ENCODE measurements at places on chromosomes 1 and 21.

DNA sequence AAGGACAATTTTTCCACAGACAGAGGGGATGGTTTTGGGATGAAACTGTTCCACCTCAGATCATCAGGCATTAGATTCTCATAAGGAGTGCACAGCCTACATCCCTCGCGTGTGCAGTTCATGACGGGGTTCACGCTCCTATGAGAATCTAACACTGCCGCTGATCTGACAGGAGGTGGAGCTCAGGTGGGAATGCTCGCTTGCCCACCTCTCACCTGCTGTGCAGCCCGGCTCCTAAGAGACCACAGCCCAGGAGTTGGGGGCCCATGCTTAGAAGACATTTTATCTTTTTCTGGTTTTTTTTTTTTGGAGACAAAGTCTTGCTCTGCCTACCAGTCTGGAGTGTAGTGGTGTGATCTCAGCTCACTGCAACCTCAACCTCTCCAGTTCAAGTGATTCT lies 16.0 kb downstream of the GNB1 start:
- DNase-seq, result no peak

- no peak for DNase-seq
Observed at GRCh38 chr1:119966020-119966419, 69.7 kb upstream of the ADAM30 start.

DNA sequence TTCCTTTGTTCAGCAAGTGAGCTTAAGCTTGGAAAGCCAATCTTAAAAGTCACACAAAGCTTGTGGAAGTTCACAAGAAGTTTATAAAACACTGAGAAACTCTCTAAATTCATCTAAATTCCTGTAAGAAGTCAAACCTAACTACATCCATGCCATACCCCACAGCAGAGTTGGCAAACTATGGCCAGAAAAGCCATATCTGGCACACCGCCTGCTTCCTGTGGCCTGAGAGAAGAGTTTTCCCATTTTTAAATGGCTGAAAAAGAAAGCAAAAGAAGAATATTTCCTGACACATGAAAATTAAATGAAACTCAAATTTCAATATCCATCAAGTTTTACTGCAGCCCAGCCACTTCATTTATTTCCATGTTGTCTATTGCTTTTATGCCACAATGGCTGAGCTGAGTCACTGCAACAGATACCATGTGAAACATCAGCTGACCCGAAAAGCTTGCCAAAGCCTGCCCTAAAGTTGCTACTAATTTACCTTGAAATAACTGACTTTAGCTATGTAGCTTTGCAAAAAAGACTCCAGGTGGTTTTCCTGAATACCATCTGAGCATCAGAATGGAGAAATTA lies 237.1 kb downstream of the SLC45A1 start:
- no peak for DNase-seq

DNA sequence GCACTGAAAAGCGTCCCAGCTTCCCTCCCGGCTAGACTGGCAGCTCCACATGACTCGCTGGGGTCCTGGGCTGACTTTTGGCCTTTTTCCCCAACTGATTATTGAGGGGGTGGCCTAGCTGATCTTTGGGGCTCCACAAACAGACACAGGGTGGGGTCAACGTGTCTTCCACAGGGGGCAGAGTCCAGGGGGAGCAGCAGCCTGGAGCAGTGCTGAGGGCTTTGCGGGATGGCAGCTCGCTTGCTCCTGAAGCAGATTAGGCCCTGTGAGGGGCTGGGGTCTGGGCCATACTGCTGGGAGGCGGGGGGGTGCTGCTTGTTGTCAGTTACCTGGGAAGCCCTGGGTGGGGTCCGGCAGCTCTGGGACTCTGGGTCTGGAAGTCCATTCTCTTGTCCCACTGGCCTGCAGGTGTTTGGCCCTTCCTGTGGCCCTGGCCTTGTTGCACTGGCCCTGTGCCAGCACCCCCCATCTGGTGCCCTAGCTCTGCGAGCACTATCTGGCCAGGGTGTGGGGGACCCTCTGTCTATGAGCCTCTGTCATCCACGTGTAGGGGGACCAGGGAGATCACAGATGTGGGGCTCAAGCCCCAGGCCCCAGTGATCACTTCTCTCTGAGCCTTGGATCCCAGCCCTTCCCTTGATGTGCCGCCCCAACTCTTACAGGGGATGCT lies 12.3 kb upstream of the HES5 start:
- peak; percentile 62 for DNase-seq

DNA sequence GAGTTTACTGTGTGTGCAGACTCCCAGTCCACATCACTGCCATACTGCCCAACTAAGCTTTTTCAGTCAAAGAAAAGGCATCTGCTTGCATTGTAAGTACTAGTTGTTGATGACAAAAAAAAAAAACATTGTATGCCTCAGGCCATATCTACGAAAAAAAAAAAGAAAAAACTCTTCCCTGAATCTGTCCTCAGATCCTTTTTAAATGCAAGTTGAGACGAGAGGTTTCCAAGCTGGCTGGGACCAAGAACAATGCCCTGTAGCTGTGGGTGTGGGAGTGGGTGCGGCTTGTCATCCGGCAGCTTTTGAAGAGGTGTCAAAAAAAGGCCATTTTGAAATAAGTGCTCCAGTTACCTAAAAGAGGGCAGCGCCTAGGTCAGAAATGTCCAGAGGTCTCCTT lies 29.2 kb upstream of the HHAT start:
- no peak for DNase-seq

DNA sequence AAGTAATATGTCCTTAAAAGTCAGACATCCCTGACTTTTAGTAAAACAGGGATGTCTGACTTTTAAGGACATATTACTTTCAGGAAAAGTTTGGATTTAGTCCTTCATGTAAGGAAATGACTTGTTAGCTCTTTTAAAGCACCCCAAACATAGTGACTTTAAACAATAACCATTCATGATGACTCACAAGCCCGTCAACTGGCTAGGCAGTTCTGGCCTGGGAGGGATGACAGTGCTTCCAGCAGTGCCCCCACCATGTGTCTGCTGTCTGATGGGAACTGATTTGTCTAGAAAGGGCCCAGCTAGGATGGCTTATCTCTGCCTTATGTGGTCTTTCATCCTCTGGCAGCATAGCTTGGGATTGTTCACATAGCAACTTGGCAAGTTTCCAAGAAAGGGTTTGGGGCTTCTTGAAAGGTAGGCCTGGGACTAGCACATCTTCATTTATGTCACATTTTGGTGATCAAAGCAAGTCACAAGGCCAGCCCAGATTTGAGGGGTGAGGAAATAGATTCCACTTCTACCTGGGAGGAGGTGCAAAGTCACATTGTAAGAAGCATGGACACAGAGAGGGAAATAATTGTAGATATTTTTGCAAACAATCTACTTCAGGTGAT lies 143.5 kb downstream of the C1orf94 start:
- DNase-seq, result no peak

- no peak for DNase-seq
Observed at GRCh38 chr1:185241127-185241526, 75.9 kb downstream of the IVNS1ABP start.

DNA sequence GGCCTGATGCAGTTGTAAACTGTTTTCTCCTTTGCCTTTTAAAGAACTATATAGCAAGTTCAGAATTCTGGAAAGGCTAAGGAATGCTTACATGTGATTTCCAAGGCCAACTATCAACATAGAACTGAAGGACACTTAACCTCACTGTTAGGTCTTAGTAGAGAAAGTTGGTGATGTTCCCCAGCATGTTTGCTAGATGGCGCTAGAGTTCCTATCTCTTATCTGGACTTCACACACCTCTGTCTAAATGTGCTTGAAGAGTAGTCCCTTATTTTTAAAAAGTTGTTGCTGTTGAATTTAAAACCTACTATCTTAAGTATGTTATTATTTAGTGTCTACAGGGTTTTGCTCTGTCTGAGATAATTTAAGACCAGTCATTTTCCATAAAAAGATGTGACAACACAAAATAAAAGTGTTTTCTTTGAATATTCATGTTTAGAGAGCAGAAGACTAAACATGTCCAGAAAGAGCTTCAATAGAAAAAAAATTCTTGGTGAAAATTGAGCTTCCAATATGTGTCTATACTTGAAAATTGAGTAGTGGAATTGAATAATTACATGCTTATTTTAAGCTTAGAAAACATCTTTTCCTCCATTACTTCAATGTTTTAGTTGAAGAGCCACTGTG lies 237.3 kb downstream of the S1PR1 start:
- no peak for DNase-seq

GRCh38 chr1:202648605-202649226 lies 61.5 kb downstream of the SYT2 start:
- DNase-seq, result no peak

- no peak for DNase-seq
Observed at GRCh38 chr1:246773213-246773641, 49.0 kb downstream of the SCCPDH start.

DNA sequence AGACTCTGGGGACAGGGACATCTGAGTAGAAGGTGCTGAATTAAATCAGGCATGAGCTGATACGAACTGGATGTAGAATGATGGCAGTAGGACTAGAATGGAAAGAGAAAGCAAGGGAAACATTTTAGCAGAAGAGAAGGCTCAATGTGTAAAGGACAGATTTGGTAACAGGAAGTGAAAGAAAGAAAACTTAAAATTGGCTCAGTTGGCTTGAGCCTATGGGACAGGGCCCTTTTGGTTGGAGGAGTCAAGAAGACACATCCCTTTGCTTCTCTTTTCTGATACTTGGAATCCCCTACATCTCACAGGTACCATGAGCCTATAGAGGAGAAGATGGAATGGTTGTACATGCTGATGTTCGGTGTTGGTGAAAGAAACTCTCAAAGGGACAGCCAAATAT lies 300.6 kb upstream of the PLXNA2 start:
- no peak for DNase-seq

DNA sequence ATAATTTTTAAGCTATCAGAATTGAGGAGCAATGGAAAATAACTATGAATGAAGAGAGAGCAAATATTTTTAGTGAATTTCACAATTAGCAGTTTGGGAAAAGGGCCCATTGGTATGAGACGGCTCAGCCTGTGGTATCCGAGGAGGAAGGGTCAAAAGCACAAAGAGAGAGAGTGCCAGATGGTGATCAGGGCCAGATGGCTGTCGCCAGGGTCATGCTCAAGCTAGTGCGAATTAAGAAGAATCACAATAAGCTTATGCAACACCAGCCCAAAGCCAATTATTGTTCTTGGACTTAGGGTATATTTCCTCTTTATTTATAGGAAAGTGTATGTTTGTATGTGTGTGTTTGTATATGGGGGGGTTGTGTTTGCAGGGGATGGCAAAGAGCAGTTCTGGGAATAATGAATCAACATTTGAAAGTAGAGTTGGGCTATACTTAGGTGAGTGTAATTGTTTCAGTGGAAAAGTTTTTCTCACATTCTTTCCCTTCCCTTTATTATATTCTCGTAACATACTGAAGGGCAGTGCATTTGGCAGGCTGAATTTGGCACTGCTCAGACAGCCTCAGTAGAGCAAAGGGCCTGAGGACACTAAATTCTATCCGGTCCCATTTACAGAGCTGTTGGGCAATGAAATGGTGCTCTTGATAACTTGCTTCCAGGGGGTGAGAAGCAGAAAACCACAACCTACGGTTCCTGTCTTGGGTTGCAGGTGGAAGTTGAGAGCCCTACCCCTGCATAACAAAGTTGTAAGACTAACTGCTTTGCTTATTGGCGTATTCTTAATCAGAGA lies 19.5 kb upstream of the DDR2 start:
- DNase-seq, result no peak

- DNase-seq, result no peak
Observed at GRCh38 chr1:117009132-117009531, 7.6 kb downstream of the CD101 start.

DNA sequence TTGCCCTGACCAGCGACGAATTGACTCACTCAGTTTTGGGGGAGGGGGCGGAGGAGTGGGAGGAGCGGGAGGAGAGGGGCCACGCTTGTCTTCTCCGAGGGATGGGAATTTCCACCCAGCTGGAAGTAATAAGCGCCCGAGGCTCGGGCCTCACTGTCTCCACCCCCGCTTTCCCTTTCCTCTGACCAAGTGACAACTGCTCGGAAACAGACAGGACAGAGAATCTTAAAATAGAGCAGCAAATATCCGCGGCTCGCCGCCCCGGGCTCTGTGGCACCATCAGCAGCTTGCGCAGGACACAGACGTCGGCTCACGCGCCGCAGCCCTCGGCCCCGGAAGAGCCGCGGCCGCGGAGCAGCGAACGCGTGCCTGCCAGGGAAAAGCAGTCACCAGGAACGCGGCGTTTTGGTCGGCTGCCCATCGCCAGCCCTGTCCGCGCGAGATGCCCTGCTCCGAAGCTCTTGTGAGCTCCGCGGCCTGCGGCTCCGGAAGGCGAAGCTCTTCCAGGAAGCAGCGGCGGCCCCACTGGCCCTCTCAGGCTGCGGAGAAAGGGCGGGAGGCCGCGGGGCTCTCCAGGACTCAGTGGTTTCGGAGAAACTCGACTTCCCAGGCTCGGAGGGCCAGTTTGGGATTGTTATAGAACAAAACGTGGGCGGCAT lies 10.7 kb upstream of the RGS16 start:
- peak; percentile 83 for DNase-seq

- no peak for DNase-seq
Observed at GRCh38 chr1:157969697-157970485, 23.6 kb upstream of the KIRREL1 start.

DNA sequence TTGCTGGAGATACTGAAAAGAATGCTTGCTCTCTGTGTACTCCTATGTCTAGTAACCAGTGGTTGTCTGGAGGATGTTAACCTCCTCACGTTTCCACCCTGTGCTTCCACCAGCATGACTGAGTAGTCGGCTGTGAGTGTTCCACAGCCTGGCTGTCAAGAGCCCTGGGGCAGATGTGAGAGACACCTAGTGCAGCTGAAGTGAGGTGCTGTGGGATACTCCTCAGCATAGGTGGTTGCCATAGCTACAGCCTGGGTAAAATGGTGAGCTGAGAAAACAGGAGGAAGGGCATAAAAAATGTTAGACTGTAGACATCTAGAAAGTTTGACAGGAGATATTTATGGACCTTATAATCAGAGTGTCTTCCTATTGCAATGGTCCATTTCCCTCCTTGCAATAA lies 15.8 kb downstream of the IVL start:
- no peak for DNase-seq

DNA sequence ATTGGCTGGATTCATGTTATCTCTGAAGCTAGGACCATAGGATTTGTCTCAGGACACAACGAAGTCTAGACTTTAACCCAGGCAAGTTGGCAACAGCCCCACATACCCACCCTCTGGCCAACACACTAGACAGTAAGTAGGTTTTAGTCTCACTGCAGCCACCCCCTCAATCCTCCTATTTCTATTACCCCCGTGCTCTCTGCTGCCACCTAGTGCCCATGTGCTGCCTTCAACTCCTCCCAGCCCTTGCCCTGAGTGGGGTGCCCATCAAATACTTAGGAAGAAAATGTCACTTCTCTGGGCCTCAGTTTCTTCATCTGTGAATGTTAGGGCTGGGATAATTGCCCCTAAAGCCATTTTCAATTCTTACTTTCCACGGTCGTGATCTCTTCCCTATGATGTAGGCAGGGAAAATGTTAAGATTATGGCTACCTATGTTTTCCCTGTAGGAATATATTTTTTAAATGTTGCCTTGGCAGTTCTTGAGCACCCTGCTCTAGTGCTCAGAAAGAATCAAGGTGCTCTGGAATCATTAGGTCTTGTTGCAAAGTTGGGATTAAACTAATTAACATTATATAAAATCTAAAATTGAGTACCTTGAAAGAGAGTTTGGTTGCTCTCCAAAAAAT lies 213.0 kb downstream of the LMX1A start:
- no peak for DNase-seq

DNA sequence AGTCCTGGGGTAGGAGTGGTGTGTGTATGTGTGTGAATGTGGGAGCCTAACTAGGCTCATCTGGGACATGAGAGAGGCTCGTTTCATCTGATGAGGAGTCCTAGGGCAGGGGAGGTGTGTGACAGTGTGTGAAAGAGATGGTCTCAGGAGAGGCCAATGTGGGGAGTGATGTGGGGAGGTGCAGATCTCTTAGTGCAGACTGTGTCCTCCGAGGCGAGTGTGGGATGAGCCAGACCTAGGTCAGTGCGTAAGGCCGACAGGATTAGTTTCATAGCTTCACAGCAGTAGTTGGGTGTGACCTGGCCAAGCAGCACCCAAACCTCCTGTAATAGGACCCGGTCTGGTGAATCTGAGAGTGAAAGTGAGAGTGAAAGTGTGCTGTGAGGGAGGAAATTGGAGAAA lies 94.7 kb downstream of the LIPI start:
- no peak for DNase-seq

All from activated CD8-positive, alpha-beta memory T cell treated with anti-CD3 and anti-CD28 coated beads for 24 hours (primary cell).